Umbilical cord (tissue), 2 donors: ENCODE measurements at places on chromosomes 7 and 10.

DNA sequence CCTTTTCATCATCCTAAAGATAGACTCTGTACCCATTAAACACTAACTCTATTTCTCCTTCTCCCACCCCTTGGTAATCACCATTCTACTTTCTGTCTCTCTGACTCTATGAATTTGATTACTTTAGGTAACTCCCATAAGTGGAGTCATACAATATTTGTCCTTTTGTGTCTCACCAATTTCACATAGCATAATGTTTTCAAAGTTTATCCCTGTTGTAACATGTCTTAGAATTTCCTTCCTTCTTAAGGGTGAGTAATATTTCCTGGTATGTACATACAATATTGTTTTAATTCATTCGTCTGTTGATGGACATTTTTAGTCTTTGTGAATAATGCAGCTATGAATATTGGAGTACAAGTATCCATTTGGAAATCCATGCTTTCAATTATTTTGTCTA is 50.9 kb upstream of the CDCA7L start:
- DNase-seq: peak; percentile 6

DNA sequence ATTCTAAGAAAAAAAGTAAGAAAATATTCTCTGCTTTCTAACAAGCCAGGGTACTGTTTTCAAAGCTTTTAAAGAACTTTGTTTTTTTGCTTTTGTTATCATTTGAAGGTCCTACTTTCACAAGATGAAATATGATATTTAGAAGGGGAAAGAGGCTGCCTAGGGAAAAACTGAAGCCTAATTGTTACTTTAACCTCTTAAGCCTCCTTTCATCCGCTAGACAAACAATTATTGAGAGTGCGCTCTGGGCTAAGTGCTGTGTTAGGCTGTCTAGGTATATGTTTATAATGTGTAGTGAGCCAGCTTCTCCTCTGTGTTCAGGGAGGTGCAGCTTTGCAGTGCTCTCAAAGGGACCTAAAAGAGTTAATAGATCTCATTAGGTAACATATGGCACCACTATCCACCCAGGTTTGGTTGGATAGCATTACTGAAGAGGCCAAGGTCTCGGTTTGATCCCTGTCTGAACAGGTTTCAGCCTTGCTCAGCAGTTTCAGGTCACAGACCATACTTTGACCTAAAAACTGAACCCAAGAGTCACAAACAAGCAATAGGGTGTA is 17.9 kb downstream of the PDK4 start:
- DNase-seq: no peak

DNA sequence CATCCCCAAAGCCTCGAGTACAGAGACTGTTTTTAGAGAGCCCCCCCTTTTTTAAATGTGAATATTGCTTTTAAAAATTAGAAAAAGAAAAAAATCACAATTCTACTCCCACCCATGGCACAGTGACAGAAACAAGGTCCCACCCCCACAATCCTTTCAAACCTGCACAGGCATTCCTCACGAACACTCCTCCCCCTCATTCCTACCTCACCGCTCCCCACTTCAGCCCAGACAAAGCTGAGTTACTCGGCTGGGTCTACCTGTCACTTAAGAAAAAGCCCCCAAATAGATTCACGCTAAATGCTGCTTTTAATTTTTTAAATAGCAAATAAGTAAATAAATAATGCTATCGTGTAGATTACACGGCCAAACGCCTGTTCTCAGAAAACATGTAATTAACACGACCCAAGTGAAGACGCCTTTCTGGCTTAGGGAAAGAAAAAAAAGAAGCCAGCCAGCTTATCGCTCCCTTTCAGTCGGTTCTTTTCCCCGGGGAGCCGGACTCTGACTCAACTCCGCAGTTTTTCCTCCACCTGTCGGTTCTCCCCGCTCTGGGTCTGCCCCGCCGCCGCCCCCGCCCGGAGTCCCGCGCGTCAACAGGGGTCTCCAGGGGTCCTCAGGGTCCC is 739 bp downstream of the MPP7 start:
- DNase-seq: no peak

DNA sequence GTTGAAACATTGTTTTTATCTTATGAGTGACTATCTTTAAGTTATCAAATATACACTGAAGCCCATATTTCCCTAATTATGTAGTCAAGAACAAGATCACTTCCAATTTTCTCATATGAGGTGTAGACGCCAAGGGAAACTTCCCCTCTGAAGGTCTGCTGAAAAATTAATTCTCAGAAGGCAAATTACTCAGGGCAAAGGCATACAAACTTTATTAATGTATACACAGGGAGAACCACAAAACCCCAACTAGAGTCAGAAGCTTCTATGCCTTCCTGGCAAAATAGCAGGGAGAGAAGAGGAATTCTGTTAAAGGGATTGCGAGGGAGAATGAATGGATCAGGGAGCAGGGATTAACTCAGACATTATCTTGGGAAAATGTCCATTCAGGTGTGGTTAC is 83.4 kb downstream of the DOCK4 start:
- DNase-seq: no peak
